Effector memory CD4-positive, alpha-beta T cell (primary cell): ENCODE measurements at places on chromosomes 7 and 10.
A peak's percentile ranks its signal among the peaks of the same experiment; 100 is the strongest.

DNA sequence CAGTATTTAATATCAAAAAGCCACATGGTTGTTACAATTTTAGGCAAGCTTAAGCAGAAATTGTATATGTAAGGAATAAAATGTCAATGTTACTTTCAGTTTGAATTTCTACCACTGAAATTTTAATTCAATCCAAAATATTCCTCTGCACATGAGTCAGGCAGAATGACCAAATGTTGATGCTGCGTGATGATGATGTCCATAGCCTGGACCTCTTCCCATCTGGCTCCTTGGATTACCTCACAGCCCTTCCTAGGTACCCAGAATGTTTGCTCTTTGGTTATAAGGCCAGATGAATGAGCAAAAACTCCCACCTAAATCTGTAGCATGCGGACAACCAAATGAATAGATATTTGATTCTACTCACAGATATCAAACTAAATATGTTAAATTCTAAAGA lies 258.3 kb upstream of the IMMP2L start:
- no peaks in the 10 kb centered on the region for H3K36me3 ChIP-seq
- H3K4me1 ChIP-seq: no peaks in the 10 kb centered on the region
- H3K27ac ChIP-seq: no peak overlapping the region
- H3K27me3 ChIP-seq: no peaks in the 10 kb centered on the region
- no peak overlapping the region for H3K4me3 ChIP-seq

DNA sequence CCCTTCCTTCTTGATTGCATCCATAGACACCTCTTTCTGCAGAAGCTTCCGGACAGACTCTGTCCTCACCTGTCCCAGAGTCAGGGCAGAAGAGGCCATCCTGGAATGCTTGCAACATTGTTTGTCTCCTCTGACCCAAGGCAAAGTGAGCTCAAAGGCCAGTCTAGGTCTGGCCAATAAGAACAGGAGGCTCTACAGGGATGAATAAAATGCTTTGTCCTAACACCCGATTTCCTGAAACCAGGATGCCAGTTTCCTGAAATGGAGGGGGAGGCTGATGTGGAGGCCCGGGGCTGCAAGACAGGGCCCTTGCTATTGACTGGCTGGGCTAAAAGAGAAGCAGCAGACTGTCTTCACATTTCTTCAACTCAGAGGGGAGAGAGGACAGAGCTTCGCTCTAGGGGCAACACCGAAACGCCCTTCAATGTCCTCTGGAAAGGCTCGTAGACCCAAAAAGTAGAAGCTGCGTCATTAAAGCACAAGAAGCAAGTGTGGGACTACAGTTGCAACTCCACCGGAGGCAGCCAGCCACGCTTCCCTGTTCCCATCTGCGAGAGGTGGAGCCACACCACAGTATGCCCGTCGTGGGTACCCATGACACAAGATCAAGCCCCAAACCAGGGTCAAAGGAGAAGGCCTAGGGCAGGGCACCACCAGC lies 29.1 kb upstream of the NDST2 start:
- H3K27ac ChIP-seq: no peak overlapping the region
- no peaks in the 10 kb centered on the region for H3K4me1 ChIP-seq
- peaks cover 92% of the 10 kb centered on the region for H3K36me3 ChIP-seq
- DNase-seq: no peak
- H3K27me3 ChIP-seq: no peaks in the 10 kb centered on the region

- no peak for DNase-seq
- no peak overlapping the region for H3K4me3 ChIP-seq
- no peaks in the 10 kb centered on the region for H3K36me3 ChIP-seq
- H3K27ac ChIP-seq: no peak overlapping the region
- no peaks in the 10 kb centered on the region for H3K4me1 ChIP-seq
These were observed 148.2 kb downstream of the GFRA1 start for GRCh38 chr10:116124777-116125176.

DNA sequence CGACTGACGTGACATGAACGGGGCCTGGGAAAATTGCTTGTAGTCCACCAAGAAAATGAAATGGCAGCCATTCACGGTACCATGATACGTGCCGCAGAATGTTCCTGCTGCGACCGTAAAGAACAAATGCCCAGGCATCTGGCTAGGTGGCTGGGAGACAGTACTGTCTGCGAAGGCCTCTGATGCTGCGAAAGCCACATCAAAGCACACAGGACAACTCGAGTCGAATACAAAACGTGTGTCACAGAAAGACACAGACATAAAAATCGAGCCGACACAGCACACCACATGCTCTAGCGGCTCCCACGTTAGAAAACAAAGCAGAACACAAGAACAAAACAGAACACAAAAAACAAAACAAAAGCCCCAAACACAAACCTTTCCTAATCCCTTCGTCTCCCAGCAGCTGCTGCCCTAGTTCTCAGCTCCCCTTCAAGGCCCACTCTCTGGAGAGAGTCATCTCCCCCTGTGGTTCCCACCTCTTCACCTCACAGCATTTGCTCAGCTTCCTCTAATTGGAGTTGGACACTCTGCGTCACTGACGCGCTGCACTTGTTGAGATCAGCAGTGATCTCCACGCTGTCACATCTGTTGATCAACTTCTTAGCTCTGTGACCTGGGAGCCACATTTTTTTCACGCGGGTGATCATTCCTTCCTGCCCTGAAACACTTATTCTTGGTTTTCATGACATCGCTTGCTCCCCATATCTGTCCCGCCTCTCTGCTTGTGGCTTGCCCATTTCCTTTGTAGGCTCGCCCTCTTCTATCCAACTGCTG lies 112.2 kb downstream of the CLEC2L start:
- no peaks in the 10 kb centered on the region for H3K27me3 ChIP-seq
- peaks cover 10% of the 10 kb centered on the region for H3K4me1 ChIP-seq
- DNase-seq: peak; percentile 45
- H3K27ac ChIP-seq: peak overlapping the region; percentile 54
- peaks cover 3% of the 10 kb centered on the region for H3K36me3 ChIP-seq

DNA sequence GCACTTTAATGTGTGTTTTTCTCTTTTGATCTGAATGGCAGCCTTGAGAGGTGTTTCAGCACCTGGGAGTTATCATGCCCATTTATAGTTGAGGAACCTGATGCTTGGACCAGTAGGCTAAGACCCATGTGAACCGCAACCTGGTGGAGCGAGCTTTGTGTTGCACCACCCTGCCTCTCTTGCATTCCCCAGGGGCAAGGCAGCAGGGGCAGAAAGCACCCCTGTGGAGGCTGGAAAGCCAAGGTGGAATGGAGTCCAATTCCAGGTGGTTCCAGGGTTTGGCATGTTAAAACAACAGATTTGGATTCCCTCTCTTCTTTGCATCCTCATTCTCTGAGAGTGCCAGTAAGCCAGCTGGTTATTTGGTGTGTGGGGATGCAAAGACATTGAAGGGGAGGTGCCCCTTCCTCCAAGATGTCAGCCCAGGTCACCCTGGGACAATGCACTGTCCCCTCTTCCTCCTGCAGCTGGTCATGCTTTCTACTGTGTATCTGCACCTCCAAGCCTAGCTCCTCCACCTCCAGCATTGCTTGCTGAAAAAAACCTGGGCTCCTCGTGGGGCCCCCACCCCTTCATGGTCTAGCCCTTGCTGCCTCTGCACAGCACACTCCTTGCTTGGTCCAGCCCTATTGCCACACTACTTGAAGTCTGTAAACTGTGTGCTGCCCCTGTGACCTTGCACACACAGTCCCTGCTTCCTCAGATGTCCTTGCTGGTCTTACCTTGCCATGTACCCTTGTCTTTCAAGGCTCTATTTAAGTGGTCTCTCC lies 5.6 kb upstream of the CDH23 start:
- DNase-seq: no peak
- H3K27ac ChIP-seq: no peak overlapping the region
- peaks cover 6% of the 10 kb centered on the region for H3K27me3 ChIP-seq
- no peak overlapping the region for H3K4me3 ChIP-seq

GRCh38 chr10:91610919-91611318 lies 22.0 kb downstream of the PPP1R3C start:
- no peaks in the 10 kb centered on the region for H3K4me1 ChIP-seq
- no peak overlapping the region for H3K27ac ChIP-seq
- no peaks in the 10 kb centered on the region for H3K27me3 ChIP-seq
- H3K4me3 ChIP-seq: no peak overlapping the region
- DNase-seq: no peak
- H3K36me3 ChIP-seq: no peaks in the 10 kb centered on the region

DNA sequence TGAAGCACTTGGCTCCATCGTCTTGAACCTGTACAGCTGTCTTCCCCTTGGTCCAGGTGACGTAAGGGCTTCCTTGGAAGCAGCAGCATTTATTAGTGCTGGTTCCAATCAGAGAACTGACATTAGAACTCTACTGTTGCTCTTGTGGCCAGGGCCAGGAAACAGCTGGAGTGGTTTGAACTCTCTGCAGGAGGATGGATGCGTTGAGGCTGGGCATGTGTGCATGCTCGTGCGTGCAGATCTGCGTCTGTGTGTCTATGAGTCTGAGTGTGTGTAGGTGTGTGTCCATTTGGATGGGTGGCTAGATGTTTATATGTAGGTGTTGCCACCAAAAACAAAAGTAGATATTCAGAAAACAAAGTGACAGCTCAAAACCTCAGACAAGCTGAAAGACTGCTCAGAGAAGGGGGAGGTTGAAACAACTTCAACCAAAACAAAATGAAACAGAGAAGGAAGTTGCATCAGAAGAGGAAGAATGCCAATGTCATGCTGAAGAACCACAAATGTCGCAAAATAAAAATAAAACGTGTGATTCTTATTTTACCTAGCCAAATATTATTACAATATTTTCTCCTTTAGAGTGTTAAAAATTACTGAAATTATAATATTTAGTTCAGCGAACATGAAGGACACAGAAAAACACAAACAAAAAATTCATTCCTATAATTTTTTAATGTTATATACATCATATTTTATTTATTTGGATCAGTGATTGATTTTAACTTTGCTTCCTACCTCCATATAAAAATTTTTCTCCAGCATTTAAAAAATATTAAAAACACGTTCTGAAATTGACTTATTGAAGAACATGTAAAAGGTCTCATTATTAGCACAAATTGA lies 96.1 kb upstream of the MKLN1 start:
- H3K4me1 ChIP-seq: peaks cover 17% of the 10 kb centered on the region
- DNase-seq: peak; percentile 69
- H3K4me3 ChIP-seq: peak overlapping the region; percentile 9
- peak overlapping the region; percentile 62 for H3K27ac ChIP-seq
- H3K36me3 ChIP-seq: no peaks in the 10 kb centered on the region
